CD8-positive, alpha-beta memory T cell (primary cell): ENCODE measurements at places on chromosomes 3 and 15.

DNA sequence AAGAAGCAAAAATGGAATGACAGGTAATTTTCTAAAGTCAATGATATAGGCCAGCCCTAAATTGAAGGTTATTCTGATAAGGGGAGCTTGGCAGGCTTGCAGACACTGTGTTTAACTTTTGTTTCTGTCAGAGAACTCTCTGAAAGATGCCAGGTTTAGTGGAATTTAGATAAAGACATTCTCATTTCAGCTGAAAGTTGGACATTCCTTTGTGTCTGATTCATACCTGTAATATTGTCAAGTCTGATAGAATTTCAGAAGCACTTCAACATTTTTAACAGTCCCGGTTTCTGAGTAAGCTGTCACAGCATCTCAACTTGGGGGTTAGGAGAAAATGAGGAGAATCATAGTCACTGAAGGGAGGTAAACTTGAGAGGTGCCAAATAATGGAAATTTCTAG lies 84.0 kb downstream of the DIPK2A start:
- no peak for DNase-seq
- H3K4me3 ChIP-seq, result no peak overlapping the region
- no peaks in the 10 kb centered on the region for H3K4me1 ChIP-seq

GRCh38 chr15:55907797-55908196 lies 85.6 kb downstream of the NEDD4 start:
- no peak overlapping the region for H3K4me3 ChIP-seq
- DNase-seq, result no peak
- H3K27ac ChIP-seq, result no peak overlapping the region
- H3K4me1 ChIP-seq, result no peaks in the 10 kb centered on the region
- H3K27me3 ChIP-seq, result no peaks in the 10 kb centered on the region

DNA sequence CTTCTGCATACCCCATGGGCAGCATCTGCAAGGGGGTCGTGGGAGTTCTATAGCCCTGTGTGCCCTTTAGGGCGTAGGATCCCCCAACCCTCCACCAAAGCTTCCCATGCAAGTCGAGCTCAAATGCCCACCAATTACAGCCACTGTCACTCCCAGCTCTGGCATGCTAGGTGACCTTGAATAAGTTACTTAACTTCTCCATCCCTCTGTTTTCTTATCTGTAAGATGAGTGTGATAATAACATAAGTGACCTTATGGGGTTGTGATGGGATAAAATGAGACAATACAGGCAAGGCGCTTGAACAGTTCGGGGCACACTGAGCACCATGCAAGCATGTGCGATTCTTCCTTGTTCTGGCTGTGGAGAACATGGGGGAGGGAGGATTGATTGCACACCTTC lies 74.8 kb upstream of the POMGNT2 start:
- peaks cover 40% of the 10 kb centered on the region for H3K4me1 ChIP-seq
- no peak for DNase-seq
- no peaks in the 10 kb centered on the region for H3K36me3 ChIP-seq
- no peaks in the 10 kb centered on the region for H3K27me3 ChIP-seq
- peak overlapping the region; percentile 33 for H3K4me3 ChIP-seq

- no peaks in the 10 kb centered on the region for H3K27me3 ChIP-seq
- H3K4me1 ChIP-seq, result peaks cover 45% of the 10 kb centered on the region
- peak overlapping the region; percentile 12 for H3K27ac ChIP-seq
- H3K36me3 ChIP-seq, result no peaks in the 10 kb centered on the region
Observed at GRCh38 chr3:189324538-189325138, 152.9 kb downstream of the TPRG1 start.

GRCh38 chr15:88835119-88835518 lies 31.9 kb downstream of the ACAN start:
- no peaks in the 10 kb centered on the region for H3K27me3 ChIP-seq
- no peak for DNase-seq
- no peaks in the 10 kb centered on the region for H3K36me3 ChIP-seq
- no peak overlapping the region for H3K27ac ChIP-seq
- no peaks in the 10 kb centered on the region for H3K4me1 ChIP-seq

DNA sequence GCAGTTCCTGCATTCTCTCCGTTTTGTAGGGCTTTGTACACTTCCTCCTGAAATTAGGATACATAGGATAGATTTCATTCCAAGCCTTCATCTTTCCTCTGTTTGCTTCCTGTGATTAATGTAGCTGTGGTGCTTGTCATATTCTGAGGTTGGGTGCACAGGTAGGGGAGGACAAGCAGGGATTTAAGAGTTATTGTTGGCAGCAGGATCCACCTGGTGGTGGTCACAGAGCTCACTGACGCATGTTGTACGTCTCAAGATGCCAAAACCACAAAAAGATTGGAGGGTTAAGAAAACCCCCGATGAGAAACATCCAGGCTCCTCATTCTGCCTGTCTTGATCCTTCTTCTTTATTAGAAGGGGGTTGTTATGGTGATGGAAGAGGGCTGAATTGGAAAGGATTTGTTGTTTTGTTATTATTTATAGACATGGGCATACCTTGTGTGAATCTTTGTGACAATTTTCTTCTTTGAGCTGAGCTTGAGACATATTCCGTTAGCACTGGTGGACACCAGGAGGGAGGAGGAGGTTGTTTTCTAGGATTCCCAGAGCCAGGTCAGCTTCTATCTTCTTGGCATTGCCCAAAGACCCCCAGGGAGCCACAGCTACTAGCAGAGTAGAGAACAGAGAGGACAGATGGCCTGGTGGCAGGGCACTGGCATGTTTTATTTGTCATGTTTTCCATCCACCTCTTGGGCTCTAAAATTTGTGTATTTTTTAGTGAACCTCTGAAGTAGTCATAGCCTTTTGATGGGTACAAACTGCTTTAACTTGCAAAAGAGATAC lies 57.7 kb upstream of the LARS2 start:
- DNase-seq, result no peak
- no peaks in the 10 kb centered on the region for H3K4me1 ChIP-seq
- H3K27ac ChIP-seq, result no peak overlapping the region
- peaks cover 12% of the 10 kb centered on the region for H3K27me3 ChIP-seq
- no peak overlapping the region for H3K4me3 ChIP-seq

GRCh38 chr3:138303474-138303873 lies 26.2 kb downstream of the NME9 start:
- no peak overlapping the region for H3K4me3 ChIP-seq
- no peaks in the 10 kb centered on the region for H3K36me3 ChIP-seq
- H3K4me1 ChIP-seq, result no peaks in the 10 kb centered on the region
- no peak overlapping the region for H3K27ac ChIP-seq
- H3K27me3 ChIP-seq, result no peaks in the 10 kb centered on the region
- no peak for DNase-seq

GRCh38 chr3:122409446-122409845 lies 6.4 kb downstream of the WDR5B start:
- H3K27ac ChIP-seq, result no peak overlapping the region
- H3K27me3 ChIP-seq, result no peaks in the 10 kb centered on the region
- peaks cover 42% of the 10 kb centered on the region for H3K36me3 ChIP-seq
- DNase-seq, result no peak
- H3K4me1 ChIP-seq, result peaks cover 7% of the 10 kb centered on the region

- no peaks in the 10 kb centered on the region for H3K27me3 ChIP-seq
- no peak overlapping the region for H3K27ac ChIP-seq
- no peak for DNase-seq
- H3K36me3 ChIP-seq, result peaks cover 6% of the 10 kb centered on the region
- peaks cover 76% of the 10 kb centered on the region for H3K4me1 ChIP-seq
Observed at GRCh38 chr3:141525814-141526213, 39.0 kb downstream of the RASA2 start.

DNA sequence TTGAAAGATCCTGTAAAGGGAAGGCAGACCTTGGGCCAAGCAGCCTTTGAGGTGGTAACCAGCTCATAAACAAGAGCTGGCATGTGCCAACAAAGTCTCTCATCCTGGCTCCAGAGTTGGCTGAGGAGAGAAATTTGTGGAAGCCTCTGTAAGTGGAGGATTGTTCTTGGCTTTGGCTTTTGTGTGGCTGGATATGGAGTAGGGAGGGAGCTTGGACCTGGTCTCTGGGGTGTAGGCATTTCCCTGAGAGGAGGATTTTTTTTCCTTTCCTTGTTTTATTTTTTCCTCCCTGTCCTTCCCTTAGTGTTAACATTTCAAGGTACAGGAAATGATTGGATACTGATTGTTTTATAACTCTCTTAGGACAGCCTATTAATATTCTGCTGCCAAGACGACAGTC lies 60.8 kb downstream of the ZNF609 start:
- no peak overlapping the region for H3K4me3 ChIP-seq
- no peaks in the 10 kb centered on the region for H3K27me3 ChIP-seq
- DNase-seq, result no peak
- H3K36me3 ChIP-seq, result no peaks in the 10 kb centered on the region
- peaks cover 22% of the 10 kb centered on the region for H3K4me1 ChIP-seq

GRCh38 chr3:65362688-65363087 lies 674.9 kb upstream of the ADAMTS9 start:
- no peaks in the 10 kb centered on the region for H3K36me3 ChIP-seq
- no peak overlapping the region for H3K27ac ChIP-seq
- no peak overlapping the region for H3K4me3 ChIP-seq
- H3K4me1 ChIP-seq, result no peaks in the 10 kb centered on the region
- no peak for DNase-seq
- no peaks in the 10 kb centered on the region for H3K27me3 ChIP-seq

DNA sequence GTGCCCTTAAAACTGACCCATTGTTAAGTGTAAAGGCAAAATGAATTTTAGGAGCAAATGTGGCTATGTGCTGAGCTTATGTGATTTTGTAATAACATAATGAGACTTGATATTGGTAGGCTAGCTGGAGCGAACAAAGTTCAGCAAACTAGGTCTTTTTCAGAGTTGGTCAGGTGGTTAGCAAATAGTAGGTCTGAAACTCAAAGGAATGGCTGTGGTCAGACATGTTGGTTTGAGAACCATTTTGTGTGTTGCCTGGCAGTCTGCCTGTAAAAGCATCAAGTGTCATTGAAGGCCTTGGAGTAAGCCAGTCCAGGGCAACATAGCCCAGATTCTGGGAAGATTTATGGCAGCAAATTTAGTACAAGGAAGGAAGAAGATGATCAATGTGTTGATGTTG lies 16.4 kb downstream of the FBXO22 start:
- DNase-seq, result no peak
- no peak overlapping the region for H3K27ac ChIP-seq
- H3K4me3 ChIP-seq, result no peak overlapping the region

DNA sequence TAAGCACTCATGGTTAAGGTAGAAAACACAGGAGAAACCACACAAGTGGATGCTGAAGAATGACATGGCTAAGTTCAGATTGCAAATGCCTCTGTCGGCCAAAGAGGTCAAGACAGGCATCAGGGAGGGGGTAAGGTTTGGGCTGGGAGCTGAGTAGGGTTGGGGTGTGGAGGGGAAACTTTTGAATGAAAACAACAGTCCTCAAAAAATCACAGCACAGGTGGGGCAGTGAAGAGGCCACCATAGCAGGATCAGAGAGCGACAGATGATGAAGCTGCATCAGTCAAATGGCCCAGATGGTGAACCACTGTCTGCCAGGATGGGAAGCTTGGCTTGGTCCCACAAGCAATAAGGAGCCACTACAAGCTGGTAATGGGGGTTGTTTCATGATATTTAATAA lies 74.9 kb downstream of the ADCY5 start:
- no peak overlapping the region for H3K27ac ChIP-seq
- H3K4me3 ChIP-seq, result no peak overlapping the region
- no peaks in the 10 kb centered on the region for H3K36me3 ChIP-seq
- no peak for DNase-seq
- H3K4me1 ChIP-seq, result no peaks in the 10 kb centered on the region

GRCh38 chr3:172343979-172344378 lies 104.3 kb downstream of the GHSR start:
- peaks cover 21% of the 10 kb centered on the region for H3K36me3 ChIP-seq
- no peak overlapping the region for H3K4me3 ChIP-seq
- H3K27ac ChIP-seq, result no peak overlapping the region
- H3K27me3 ChIP-seq, result no peaks in the 10 kb centered on the region

- no peaks in the 10 kb centered on the region for H3K27me3 ChIP-seq
- no peaks in the 10 kb centered on the region for H3K4me1 ChIP-seq
- no peak for DNase-seq
- no peak overlapping the region for H3K4me3 ChIP-seq
- H3K36me3 ChIP-seq, result no peaks in the 10 kb centered on the region
Observed at GRCh38 chr3:155500194-155500818, 206.8 kb upstream of the STRIT1 start.

DNA sequence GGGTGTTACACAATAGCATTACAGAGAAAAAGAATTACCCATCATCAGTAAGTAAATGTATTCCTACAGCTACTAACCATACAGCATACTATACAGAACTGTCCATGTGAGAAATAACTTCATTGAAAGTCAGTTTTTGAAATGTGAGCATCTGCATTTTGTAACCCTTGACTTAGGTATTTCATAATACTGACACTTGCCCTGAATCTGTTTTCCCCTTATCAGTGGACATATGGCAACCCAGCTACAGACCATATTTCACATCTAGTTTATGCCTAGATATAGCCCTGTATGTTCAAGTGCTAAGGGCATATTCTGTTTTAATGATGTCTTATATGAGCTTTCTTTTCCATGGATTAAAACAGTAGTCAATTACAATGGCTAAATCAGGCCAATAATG lies 297.6 kb downstream of the TBC1D5 start:
- H3K36me3 ChIP-seq, result no peaks in the 10 kb centered on the region
- H3K27me3 ChIP-seq, result no peaks in the 10 kb centered on the region
- H3K4me3 ChIP-seq, result no peak overlapping the region
- no peak for DNase-seq
- H3K4me1 ChIP-seq, result no peaks in the 10 kb centered on the region

GRCh38 chr3:4584456-4585249 lies 91.5 kb downstream of the ITPR1 start:
- no peak overlapping the region for H3K27ac ChIP-seq
- H3K4me1 ChIP-seq, result peaks cover 47% of the 10 kb centered on the region
- peak overlapping the region; percentile 65 for H3K4me3 ChIP-seq
- no peaks in the 10 kb centered on the region for H3K27me3 ChIP-seq

DNA sequence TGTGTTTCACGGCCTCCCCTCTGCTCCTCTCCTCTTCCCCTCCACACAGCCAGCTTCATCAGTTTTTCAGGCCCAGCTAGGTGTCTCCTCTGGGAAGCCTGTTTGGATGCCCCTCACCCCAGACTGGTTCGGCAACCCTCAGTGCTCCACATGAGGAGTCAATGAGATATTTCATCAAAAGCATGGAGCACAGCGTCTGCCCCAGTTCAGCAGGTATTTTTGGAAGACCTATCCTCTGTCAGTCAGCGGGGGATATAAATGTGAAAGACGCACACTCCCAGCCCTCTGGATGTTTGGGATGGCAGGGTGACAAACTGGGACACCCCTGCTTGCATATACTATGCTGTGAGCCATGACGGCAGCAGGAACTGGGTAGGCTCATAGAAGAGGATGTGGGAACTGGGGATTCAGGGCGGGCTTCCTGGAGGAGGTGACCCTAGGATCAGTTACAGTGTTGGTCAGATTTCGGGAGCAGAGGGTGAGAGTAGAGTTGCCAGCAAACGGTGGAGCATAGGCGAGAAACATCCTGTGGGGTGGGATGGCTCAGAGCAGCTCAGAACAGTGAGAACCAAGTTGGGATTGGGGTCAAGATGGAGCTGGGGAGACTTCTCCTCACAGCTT lies 42.9 kb downstream of the PXYLP1 start:
- peaks cover 23% of the 10 kb centered on the region for H3K4me1 ChIP-seq
- H3K27ac ChIP-seq, result no peak overlapping the region
- no peaks in the 10 kb centered on the region for H3K27me3 ChIP-seq
- DNase-seq, result no peak

GRCh38 chr3:39109086-39109485 lies 1.6 kb downstream of the TTC21A start:
- H3K4me1 ChIP-seq, result peaks cover 29% of the 10 kb centered on the region
- no peaks in the 10 kb centered on the region for H3K36me3 ChIP-seq
- no peak overlapping the region for H3K4me3 ChIP-seq
- no peak overlapping the region for H3K27ac ChIP-seq
- no peaks in the 10 kb centered on the region for H3K27me3 ChIP-seq

- peak overlapping the region; percentile 98 for H3K4me3 ChIP-seq
- H3K27ac ChIP-seq, result peak overlapping the region; percentile 98
- no peaks in the 10 kb centered on the region for H3K27me3 ChIP-seq
Observed at GRCh38 chr3:187743195-187744141, 1.8 kb downstream of the BCL6 start.
